ENCODE measurements at places on chromosomes 1 and 21.

DNA sequence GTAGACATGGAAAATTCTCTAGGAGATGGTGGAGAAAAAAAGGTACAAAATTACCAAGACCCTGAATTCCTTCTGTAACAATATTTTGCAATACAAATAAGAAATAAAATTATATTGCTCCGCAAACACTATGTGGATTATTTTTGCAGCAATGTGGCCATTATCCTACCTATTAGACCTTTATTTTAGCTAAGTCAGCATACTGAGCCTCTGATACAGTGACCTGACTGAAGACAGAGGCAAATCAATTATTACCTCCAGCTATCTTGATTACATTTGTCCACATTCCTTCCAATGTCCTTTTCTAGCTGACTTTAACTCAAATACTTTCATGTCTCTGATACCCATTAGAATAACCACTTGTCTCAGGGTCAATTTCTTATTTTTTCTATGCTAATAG, 610.9 kb downstream of the LRRIQ3 start:
- DNase-seq, result no peak

DNA sequence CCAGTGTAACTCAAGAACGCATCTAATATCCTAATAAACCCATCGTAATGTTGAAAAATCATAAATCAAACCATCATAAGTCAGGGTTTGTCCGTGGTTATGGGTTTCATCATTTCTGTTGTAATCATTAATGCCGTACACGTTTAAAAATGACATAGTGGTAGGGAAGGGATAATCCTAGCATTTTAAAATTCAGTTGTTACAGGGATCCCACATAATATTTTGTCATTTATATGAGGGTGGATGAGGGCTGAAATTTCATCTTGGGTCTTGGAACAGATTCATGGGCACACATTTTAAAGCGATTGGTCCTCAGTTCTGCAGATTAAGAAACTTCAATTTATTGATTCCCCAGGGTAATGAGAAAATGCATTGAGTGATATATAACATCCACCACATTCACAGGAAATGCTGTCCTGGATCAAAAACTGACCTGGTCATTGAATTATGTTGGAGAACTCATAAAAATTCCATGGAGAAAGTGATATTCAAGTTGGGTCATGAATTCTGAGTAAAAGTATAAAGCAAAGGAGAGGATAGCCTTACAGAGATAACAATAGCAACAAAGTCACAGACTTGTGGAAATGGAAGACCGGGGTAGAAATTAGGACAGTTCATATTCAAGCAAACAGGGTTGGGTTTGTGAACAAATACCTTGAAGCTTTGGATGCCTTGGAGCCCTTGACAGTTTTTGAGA, 1527.3 kb upstream of the TPTE start:
- no peak for DNase-seq

DNA sequence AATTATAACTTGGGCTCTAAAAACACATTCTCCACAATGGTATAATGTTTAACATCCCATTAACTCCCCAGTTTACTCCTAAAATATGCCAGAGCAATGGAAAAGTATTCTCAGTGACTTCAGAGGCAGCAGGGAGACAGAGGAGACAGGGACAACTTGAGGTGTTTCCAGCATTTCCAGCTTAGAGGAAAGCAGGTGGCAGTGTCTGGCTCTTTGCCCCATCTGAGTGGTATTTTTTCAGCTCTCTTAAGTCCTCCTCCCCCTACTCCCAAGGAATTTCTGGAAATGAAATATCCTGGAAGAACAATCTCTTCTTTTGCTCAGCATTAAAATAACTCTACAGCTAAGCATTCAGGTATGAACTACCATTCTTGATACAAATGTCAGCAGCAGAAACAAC, 10.8 kb upstream of the ERMAP start:
- DNase-seq, result no peak

DNA sequence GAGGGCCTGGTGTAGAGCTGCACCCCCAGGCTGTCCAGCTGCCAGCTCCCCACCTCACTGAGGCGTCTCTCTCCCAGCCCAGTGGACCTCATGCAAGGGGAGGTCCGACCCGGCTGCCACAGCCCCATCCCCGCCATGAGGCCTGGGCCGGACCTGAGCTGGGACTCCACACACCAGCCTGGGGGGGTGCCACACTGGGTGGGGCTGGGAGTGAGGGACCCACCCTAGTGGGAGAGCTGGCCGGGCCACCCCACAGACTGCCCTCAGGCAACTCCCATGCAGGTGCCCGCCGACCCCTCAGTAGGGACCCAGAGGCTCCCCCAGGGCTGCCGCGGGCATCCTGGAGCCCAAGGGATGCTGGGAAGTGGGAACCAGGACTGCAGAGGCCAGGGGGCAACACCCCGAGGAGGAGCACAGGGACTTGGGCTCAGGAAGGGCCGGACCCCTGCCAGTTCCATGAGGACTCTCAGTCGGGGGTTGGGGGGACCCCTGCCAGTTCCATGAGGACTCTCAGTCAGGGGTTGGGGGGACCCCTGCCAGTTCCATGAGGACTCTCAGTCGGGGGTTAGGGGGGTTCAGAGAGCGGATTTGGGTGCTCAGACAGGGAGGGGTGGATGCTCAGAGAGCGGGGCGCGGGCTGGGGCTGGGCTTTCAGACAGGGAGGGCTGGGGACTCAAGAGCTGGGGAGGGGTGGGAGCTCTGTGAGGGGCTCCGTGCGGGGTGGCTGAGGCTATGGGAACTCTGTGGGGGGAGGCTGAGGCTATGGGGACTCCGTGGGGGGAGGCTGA, 1.2 kb upstream of the RNF223 start:
- no peak for DNase-seq

GRCh38 chr21:45032332-45032731, 42.0 kb upstream of the ADARB1 start:
- no peak for DNase-seq

DNA sequence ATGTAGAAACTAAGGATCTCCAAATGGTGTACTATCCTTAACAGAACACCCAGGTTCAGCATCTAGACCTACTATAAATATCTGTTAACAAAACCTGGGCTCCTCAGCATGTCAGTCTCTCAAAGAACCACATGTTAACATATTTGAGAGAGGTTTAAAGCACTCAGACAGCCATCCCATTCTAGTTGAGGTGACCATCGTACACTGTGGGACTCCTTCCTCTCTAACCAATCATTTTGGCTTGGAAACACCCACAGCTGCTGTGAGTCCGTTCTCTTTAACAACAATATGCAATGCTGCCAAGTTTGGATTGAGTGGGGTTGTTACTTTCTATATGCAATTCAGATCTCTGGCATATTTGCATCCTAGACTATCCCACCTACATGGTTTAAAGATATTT, 105.8 kb downstream of the MRPL39 start:
- DNase-seq, result no peak

DNA sequence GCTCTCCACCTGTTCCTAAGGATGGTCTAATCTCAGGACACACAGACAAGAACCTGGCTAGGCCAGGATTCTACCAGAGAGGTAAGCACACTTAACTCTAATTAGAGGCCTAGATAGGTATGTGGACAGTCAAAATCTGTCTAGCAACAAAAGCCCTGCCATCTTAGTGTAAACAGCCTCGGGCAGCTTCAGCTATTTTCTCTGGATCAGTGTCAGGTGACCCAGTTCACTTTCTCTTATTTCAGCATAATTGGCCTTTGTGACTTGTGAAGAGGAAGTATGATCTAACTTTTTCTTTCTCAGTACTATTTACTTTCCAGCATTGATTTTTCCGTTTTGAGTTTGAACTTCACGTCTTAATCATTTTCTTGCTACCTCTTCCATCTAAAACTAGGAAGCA, 217.7 kb downstream of the CRB1 start:
- DNase-seq, result no peak

DNA sequence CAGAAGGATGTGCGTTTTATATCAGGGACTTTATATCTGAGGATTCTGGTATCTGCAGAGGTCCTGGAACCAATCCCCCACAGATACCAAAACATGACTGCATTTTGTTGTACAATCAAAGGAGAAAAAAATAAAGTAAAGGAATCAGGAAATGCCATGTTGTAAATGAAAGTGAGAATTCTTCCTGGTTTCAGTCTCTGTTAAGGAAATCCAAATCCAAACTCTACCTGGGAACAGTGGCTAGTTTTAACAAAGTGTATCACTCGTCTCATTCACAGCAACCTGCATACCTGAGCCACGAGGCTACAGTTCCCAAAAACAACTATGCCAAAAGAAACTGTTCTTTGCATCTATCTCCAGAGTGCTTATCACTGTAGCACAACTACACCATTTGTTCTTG, 77.3 kb upstream of the ATF3 start:
- DNase-seq, result no peak

- no peak for DNase-seq
Measured at GRCh38 chr1:234361102-234361603, 12.1 kb upstream of the COA6 start.

DNA sequence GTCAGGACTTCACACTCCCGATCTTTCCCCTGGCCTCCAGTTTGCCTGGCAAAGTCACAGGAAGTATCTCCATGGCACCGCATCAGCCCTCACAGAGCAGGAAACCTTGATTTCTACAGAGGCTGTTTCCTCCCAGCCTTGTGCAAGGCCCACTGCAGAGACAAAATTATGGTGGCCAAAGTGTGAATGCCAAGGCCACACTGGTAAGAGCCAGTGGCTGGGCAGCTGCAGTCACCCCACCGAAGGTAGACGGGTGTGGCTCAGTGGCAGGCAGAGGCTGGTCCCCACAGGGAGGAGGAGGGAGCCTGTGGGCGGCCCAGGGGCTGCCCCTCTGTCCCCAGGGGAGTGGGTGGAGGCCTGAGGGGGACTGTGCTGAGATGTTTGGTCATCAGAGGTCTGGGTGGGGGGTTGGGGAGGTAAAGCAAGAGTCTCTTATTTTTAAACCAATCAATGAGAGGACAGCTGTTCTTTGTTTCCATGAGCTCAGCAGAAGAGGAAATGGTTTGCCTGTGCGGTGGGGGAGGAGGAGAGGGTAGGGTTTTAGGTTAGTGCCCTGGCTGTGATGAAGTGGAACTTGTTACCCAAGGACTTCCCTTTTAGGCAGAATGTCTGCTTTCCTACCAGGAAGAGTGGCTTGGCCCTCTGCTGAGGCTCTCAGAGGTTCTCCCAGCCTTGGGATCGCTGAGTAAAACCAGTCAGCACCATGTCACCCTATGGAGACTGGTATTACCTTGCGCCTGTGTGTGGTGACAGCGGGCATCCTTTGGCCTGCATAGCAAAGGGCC, 18.0 kb upstream of the BTG2 start:
- DNase-seq, result no peak

DNA sequence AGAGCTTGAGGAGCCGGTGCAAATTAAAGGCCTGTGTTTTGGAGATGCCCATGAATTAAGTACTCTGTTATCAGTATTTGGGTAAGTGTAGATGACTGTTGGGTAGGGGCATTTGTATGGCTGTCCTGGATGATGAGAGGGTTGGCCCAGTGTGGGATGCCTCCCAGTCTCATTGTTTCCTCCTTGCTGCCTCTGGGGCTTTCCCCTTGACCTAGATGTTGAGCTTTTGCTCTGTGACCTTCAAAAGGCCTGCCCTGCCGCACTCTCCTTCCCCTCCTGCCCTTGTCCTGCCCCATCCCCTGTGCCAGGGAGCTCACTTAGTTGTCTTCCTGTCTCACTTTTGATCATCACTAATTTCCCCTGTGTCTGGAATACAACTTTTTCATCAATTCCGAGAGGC, 10.0 kb downstream of the GALNT2 start:
- no peak for DNase-seq

GRCh38 chr21:45403825-45404729, 888 bp upstream of the COL18A1 start:
- DNase-seq, result no peak

DNA sequence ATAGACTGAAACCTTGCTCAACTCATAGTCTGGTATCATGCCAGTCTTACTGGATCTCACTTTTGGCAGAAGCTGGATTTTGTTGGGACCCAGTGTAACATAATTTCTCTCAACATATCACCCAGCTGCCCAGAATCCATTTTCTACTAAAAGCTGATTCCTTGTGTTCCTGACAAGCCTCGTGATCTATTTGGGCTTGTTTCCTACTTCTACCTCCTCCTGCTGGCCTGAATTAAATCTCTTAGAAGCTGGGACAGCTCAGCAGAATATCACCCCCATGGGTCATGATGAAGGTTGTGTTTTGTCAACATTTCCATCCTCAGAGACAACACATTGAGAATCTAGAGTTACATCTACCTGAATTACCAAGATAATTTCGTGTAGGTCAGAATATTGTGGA, 7.7 kb downstream of the GOLT1A start:
- DNase-seq, result no peak
